Keratinocyte (primary cell): ENCODE measurements at places on chromosomes 5 and 9.

GRCh38 chr5:1383344-1383743 lies 38.4 kb upstream of the CLPTM1L start:
- no peak for DNase-seq

GRCh38 chr9:88641456-88642240 lies 106.7 kb downstream of the NXNL2 start:
- DNase-seq = no peak

GRCh38 chr5:140565024-140565779 lies 574 bp downstream of the SLC35A4 start:
- DNase-seq = no peak

DNA sequence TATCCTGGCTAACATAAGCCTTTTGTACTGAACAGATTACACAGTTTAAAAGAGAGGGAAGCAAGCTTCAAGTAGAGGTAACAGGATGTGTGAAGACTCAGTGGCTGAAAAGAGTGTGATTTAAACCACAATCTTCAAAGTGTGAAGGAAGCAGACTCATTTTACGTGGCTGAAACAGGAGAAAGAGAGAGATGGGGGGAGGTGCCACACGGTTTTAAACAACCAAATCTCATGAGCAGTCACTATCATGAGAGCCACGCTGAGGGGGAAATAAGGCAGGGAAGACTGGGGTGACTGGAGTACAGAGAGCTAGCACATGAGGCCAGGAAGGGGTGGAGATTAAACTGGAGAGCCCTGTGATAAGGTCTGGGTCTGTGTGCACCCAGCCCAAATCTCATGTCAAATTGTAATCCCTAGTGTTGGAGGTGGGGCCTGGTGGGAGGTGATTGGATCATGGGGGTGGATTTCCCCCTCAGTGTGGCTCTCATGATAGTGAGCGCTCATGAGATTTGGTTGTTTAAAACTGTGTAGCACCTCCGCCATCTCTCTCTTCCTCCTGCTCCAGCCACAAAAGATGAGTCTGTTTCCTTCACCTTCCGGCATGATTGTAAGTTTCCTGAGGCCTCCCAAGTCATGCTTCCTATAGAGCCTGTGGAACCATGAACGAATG lies 318.6 kb upstream of the CD180 start:
- no peak for DNase-seq

GRCh38 chr5:110653231-110653970 lies 73.1 kb downstream of the TMEM232 start:
- DNase-seq = no peak

- no peak for DNase-seq
These were observed 59.2 kb upstream of the IRX2 start for GRCh38 chr5:2810644-2811043.

DNA sequence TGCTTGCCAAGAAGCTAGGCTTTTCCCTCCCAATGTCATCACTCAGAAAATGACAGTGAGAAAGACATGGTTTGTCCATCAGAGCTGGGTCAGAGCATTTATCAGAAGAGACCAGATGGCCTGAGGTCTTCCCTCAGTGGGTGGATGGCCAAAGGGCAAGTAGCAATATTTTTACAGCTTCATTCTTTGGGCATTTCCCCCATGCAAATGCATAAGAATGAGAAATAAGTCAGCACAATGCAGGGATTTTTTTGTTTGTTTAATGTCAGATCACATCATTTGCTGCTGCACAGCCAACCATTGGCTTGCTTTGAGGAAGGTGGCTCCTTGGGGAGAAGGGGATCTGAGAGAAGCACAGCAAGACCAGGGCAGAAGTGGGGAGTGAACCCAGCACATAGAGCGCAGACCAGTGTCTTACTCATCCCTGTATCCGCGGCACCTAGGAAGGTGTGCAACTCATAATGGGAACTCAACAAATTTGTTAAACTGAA lies 209.6 kb downstream of the SEMA6A start:
- no peak for DNase-seq

DNA sequence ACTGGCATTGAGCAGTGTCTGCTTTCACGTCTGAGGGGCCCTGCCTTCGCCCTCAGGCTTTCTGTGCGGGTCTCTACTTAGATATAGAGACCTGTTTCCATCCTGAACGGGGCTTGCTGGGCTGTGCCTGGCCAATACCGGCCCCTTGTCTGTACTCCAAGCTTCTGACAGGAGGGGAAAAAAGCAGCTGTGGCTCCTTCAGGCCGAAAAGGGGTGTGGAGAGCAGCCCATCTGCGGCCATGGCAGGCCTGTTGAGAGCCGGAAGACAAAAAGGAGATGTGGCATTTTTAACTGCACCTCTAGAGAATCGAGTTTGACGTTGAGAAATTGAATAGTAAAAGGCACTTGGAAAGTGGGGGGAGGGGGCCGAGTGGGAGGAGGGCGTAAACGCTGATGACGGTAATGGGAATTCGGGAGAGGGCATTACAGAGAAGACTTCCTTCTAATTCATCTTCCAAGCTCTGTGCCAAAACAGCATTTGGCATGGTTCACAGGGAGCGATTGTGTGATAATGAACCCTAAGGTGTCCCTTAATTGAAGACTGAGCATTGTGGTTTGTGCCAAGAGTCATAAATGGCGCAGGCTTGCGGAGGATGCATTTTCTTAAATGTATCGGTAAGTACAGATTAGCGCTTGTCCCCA lies 25.1 kb upstream of the PRDM12 start:
- DNase-seq = no peak

DNA sequence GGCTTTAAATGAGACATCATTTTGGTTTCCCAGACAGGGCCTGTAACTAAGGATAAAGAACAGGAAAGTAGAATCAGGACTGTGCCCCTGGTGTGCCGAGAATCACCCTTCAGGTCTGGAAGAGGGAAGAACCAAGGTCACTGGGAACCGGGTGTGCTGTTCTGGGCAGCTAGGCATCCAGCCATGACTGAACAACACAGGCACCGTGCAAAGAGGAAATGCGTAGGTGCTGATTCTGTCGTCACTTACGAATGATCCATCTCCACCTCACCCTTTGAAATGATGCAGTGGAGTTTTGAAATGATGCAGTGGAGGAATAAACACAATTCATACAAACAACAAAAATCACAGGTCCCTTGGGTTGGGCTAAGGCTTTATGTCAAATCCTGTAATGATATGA lies 64.4 kb downstream of the MAP1B start:
- DNase-seq = no peak

DNA sequence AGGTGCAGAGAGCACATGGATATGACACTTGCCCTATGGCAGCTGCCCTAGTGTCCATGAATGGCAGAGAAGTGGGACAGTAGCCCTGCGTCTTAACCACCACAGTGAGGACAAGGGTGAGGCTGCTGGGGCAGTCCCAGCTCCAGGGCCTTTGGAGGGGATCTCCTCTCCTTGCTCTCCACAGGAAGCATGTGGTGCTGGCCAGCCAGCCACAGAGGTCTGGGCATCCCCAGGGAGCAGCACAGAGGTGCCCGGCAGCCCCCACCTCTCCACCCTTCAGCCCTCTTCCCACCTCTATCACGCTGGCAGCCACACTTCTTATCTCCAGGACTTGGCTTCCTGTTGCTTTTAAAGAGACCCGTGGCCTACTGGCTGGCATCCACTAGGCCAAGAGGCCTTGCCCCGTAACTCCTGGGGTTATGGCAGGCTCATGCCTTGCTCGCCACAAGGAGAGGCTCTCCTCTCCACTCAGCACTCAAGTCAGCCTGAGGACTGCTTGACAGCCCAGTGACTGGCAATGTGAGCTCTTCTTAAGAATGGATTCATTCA lies 21.9 kb downstream of the CSF2 start:
- no peak for DNase-seq

DNA sequence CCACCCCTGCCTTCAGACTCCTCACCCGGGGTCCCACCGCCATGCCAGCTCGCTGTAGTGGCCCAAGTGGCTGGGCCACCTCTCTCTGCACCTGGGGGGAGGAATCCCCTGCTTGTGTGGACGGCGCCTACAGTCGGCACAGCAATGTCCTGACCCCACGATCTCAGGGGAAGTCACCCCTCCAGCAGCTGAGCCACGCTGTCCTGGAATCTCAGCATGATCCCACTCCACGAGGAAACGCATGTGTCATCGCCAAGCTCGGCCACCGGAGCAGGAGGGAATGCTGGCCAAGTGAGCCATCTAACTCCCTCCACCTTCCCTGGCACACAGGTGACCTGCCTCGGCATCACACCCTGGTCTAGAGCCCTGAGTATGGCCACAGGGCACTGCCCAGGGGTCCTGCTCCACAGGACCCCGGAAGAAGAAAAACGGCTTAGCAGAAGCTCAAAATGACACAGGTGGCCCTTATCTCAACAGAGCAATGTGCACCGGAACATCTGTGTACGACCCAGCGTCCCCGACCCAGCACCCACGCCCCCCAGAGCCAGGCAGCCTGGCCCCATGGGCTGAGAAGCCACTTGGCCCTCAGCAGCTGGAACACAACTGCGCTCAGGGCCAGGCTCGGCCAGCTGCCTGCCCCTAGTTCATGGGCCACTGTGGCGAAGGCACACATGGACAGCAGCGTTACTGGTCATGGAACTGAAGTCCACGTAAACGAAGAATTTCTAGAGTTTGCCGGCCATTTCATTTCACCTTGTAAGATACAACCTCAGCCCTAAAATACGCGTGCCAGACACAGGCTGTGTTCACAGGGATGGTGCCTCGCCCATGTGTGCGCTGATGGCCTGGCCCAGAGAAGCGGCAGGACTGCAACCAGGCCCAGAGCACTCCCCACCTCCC lies 23.4 kb upstream of the CAMSAP1 start:
- no peak for DNase-seq

- DNase-seq = no peak
These were observed 1.7 kb downstream of the INPP5E start for GRCh38 chr9:136437839-136438547.

GRCh38 chr9:132912131-132912530 lies 32.3 kb downstream of the TSC1 start:
- DNase-seq = no peak

GRCh38 chr5:141858079-141858765 lies 20.0 kb downstream of the PCDH1 start:
- DNase-seq = no peak

- peak; percentile 36 for DNase-seq
These were observed 16.3 kb downstream of the ADAM19 start for GRCh38 chr5:157559301-157559700.

- DNase-seq = no peak
These were observed 674 bp downstream of the TMEM38B start for GRCh38 chr9:105694848-105695581.

DNA sequence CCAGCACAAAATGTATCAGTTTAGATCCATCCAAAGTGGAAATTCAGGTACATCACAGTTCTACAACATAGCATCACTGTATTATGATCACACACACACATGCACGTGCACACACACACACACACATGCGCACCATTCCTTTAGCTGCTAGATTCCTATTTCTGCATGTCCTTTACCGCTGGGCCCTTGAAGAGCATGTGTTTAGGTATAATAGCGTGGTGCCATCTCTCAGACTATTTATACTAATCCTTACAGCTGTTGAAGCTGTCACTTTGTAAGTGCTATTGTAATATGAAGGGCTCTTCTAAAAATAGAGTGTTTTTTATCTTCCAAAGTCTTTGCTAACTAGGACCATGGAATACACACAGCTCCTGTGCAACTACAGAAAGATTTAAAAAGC lies 308.8 kb upstream of the TRPC7 start:
- no peak for DNase-seq

DNA sequence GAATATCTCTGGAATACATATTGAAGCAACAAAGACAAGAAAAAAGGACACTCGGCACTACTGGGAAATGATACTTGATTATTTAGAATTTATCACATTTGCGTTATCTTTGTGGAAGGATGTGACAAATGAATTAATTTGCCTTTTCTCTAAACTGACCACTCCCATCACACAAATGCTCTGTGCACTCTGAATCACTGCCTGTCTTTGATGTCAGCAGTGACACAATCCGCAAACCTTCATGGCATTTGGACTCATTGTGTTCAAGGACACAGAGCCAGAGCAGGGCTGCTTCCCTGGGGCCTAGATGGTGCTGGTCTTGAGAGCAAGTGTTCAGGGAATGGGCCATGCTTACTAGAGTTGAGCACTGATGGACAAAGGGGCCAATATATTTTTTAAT lies 4.9 kb upstream of the KIF4B start:
- DNase-seq = no peak

DNA sequence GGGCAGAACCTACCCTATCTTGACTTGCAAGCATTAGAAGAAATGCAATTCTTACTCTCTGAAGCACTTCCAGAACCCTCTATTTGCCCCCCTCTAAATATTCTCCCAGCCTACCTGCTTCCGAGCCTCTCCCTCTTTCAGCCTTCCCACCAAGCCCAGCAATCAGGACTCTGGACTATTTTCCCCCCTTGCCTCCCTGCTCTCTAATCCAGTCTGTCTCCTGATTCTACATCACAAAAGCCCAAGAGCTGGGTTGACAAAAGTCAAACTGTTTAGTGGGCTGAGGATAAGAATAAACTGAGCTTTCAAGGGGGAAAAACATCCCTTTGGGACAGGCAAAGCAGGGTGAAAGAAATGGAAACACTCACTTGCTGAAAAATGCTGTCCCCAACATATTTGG lies 123.2 kb upstream of the KIF2A start:
- DNase-seq = no peak

GRCh38 chr9:87109231-87109631 lies 161.9 kb upstream of the GAS1 start:
- DNase-seq = no peak

DNA sequence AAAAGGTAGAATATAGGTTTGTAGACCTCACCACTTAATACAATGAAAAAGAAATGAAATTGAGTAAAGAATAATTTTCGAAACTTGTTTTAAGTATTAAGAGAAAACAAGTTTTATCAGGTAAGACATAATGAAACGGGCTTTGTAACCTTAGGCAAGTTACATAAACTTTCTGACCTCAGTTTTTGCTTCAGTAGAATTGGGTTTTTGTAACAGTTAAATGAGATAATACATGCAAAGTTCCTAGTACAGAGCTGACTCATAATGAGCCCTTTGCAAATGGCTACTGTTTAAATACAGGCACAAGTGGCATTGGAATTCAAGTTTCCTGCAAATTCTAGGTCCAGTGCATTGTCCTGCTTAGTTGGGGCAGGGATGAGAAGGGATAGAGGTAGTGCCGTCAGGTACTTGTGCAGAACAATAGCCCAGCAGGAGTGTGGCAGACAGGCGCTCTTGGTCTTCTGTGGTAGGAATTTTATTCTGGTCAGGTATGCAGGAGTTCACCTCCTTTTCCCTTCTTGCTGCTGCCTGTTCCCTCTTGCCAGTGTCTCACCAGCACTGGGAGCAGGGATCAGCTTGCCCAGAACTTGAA lies 203.8 kb downstream of the PBX3 start:
- no peak for DNase-seq

DNA sequence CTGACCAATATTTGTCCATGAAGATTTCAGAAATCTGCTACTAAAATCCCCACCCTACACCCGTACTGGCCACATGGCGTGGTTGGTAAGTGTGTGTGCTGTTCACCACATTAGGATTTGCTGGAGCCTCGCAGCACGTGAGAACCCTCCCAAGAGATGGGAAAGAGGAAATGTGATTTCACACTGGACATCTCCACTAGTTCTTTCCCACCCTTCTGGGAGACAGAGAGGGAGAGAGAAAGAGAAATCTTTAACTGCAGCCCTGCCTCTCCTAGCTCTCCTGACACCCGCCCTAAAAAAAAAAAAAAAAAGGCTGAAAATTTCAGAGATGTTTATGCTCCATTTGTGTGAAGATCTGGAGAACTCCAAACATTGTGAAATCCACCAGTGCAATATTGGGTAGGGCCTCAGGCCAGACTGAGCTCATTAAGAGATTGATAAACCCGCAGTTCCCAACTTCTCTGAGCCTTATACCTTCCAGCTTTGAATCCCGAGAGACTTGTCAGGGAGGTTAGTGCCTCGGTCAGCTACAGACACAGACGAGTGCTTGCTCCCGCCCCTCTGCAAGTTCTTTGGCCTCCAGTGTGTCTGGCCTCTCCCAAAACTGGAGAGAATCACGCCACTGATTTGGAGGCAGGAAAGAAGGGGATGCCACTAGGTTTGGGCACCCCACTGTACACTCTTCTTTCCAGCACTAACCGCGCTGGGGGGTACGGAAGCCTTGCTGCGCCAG lies 1.9 kb downstream of the SPRY4 start:
- no peak for DNase-seq
